Type B pancreatic cell (in vitro differentiated cells): ENCODE measurements at places on chromosomes 7 and 10. TPM values are rescaled to one million over a fixed set of nuclear protein-coding genes. Genes with fewer than 3 reads are reported as not detected.

GRCh38 chr7:55308186-55308929, 56.8 kb upstream of the LANCL2 start:
- no peak overlapping the region for H3K27ac ChIP-seq
- no peak overlapping the region for H3K4me3 ChIP-seq
- no peaks in the 10 kb centered on the region for H3K4me1 ChIP-seq
- no peaks in the 10 kb centered on the region for H3K36me3 ChIP-seq
- no peak for DNase-seq

DNA sequence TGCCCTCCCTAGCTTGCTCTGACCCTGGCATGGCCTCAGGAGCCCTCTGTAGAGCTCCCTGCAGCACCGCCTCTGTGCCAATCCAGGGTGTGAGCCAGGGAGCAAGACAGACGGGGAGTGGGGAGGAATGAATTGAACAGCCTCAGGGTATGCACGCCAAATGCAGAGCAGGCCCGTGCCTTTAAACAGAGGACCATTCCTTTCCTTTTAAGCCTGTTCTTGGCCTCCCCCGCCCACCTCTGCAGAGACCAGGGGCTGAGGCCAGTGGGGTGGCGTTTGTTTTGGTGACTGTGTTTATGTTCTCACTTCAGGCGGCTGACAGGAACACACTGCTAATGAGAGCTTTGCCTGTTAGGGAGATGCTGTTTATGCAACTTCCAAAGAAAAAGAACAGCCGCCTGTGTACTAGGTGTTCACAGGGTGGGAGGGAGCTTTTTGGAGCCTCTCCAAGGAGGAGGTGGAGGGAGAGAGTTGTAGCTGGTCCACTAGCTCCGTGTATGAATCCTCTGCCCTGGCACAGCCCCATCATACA, 528.1 kb upstream of the DPP6 start:
- H3K4me3 ChIP-seq = no peak overlapping the region
- H3K4me1 ChIP-seq = no peaks in the 10 kb centered on the region
- no peak overlapping the region for H3K27ac ChIP-seq
- no peak for DNase-seq
- no peaks in the 10 kb centered on the region for H3K36me3 ChIP-seq
- no peaks in the 10 kb centered on the region for H3K27me3 ChIP-seq

A1CF gene
- 12.1 and 26.1 TPM in 2 replicates for total RNA-seq

CPA2 gene
- total RNA-seq = 16.3 and 19.8 TPM in 2 replicates
